ENCODE measurements at places on chromosomes 3 and 15. TPM values are rescaled to one million over a fixed set of nuclear protein-coding genes. Genes with fewer than 3 reads are reported as not detected.

Gene TRAK1
- 28.1 TPM for total RNA-seq

Gene EXD1
- total RNA-seq: not detected

Gene ARL14
- 0.18 TPM for total RNA-seq

Gene TRIM71
- not detected for total RNA-seq

DNA sequence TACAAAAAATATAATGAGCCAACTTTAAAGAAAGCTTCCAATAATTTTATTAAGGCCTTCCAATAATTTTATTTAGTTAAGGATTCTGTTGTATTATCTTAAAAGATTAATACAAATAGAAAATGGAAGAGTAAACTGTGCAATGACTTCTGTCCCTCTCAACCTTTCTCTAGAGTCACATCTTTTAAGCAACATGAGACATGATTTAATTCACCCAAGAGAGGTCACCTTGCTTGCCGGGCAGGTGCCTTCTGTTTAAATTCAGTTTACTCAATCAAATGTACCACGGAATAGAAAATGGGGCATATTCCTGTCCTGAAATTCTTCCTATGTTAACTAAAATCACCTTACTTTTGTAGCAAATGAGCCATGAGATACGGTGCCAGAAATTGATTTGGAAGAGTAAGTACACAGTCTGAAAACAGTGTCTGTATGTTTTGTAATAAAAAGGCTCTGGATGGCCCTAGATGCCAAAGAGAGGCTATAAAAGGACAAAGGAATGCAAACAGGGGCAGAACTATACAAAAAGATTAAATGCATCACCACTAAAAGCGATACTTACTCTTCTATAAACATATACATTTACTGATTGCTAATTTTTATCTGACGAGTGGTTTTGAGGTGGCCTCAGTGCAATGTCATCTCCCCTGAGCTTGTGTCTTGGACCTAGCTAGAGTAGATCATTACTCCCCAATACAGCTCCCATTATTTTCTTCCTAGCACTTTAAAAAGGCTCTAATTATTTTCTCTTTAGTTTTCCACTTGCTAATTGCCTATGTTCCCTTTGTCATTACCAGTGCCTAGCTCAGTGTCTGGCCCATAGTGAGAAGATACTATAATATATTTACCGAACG, 134.0 kb downstream of the FHIT start:
- no peak for DNase-seq
